ENCODE measurements at places on chromosomes 2 and 18.

DNA sequence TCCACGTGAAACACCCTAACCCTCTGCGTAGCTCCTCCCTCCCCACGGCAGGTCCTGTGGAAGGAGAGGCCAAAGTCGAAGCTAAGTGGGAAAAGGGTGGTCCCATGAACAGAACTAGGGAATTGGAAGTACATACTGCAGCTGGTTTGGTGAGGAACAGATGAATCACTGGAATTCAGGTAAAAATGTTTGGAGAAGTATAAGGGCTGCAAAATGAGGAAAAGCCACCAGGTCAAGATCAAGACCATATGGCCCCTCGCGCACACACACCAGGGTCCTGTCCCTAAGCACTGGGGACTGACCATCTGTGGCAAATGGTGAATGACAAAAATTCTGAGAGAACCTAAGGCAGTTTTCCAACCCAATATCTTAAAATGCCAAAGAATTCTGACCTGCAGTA, 3.1 kb downstream of the PARD6G start:
- no peak for DNase-seq

- DNase-seq = no peak
Measured at GRCh38 chr2:144889348-144889747, 369.4 kb upstream of the ZEB2 start.

- no peak for DNase-seq
Measured at GRCh38 chr18:35696307-35696706, 114.8 kb downstream of the GALNT1 start.

- DNase-seq = no peak
Measured at GRCh38 chr2:387980-388421, 100.1 kb upstream of the ALKAL2 start.

GRCh38 chr2:140880573-140880972, 1250.2 kb downstream of the LRP1B start:
- no peak for DNase-seq

DNA sequence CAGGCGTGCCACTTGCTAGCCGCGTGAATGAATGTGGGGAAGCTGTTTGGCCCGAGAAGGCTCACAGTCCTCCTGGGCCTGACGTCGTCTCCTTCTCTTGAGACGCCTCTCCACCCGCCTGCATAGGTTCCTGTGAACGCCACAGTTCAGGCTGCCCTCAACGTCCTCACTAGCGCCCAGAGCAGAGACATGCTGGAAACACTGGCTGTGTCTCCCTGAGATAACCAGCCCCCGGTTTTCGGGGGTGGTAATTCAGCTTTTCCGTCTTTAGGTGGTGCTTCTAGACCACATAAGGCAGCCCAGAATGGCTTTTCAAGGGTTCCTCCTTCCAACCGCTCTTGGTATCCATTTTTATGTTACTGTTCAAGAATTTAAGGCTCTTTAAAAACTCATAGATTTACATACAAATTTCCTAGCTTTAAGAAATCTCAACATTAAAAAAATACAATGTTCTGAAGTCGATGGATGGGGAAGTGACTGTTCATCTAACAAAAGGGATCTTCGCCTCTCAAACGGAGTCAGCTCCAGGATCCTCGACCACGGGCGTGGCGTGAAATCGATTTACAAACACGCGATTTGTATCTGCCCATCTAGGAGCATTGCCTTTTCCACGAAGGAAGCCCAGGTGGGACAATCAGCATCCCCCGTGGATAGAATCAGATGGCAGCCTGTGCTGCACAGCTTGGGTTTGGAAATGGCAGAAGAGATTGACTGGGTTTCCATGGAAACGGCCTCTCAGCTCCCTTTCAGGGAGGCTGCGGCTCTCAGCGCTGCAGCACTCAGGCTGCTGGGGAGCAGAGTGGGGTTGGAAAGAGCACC, 110.6 kb upstream of the PXDN start:
- no peak for DNase-seq

DNA sequence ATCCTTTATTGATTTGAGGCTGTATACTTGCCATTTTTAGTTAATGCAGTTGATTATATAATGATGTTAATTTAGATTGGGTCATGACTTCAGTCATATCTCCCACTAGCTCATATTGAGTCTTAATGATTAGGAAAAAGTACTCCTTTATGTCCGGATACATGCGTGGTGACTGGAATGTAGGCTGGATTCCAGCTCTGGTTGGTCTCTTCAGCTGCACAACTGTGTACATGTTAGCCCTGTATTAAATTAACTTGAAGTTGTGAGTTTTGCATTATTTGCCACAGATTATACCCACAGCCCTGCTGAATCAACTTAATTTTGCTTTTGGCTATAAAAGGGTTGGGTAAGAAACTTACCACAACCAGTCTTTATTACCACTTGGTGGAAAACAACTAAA, 22.5 kb downstream of the MOB4 start:
- DNase-seq = no peak

- DNase-seq = no peak
Measured at GRCh38 chr2:71516253-71516888, 63.0 kb downstream of the DYSF start.

GRCh38 chr2:75428646-75429443, 131.9 kb downstream of the EVA1A start:
- no peak for DNase-seq

DNA sequence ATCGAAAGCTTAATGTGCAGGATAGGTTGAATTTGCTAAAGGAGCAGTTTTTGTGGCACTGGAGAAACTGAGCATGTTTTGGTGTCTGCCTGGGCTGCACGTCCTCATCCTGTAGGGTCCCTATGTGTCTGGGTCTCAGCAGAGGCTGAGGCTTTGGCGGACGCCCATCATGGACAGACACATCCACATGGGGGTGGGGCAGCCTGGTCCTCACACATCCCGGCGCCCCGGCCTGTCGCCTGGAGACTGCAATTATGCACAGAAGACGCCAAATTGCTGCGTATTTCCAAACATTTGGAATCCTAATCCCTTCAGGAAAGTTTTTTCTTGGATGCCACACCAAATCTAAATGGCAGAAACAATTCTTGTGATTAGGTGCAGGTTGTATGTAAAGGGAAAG, 128.2 kb upstream of the TWIST2 start:
- no peak for DNase-seq

DNA sequence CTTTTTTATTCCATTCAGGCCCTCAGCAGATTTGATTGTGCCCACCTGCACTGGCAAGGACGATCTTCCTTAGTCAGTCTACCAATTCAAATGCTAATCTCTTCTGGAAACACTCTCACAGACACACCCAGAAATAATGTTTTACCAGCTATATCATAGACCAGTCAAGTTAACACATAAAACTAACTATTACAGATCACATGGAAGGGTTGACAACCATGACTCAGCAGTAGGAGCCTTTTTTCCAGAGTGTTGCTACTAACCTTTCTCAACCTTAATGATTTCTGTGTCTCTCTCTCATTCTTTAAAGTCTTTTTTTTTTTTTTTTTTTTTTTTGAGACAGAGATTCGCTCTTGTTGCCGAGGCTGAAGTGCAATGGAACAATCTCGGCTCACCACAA, 143.5 kb upstream of the MSH6 start:
- DNase-seq = no peak

DNA sequence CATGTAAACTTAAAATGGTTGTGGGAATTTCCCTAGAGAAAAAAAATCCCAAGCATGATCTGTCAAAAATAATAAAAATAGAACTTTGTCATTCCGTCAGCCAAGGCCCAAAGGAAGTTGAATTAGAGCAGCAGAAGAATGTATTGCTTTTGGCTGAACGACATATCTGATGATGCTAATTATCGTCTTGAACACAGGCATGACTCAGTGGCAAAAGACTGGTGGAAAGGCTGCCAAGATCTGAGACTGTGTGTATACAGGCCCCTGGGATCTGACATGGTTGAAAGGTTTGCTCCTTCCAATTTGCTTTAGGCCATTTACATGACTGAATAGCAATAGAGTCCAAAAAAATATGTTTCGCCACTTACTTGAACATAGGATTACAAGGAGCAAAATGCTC, 1057.1 kb upstream of the CRIM1 start:
- DNase-seq = no peak

GRCh38 chr2:238797537-238797936, 50.3 kb upstream of the TWIST2 start:
- DNase-seq = no peak

DNA sequence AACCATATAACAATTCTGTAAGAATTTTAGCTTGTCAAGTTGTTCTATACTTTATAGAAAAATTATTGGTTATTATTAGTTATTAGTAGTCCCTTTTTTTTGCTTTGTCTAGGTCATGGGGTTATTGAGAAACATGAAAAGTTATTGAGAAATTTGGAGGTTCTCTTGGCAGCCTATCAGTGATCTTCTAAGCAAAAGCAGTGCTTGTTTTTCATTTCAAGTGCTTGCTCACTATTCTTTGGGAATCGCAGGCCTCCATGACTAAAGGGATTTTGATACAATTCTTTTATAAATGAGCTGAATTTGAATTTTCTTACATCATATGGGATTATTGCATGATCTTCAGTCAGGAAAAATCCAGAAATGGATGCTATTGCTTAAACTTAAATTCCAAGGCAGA, 25.8 kb downstream of the PLEKHA3 start:
- DNase-seq = no peak

DNA sequence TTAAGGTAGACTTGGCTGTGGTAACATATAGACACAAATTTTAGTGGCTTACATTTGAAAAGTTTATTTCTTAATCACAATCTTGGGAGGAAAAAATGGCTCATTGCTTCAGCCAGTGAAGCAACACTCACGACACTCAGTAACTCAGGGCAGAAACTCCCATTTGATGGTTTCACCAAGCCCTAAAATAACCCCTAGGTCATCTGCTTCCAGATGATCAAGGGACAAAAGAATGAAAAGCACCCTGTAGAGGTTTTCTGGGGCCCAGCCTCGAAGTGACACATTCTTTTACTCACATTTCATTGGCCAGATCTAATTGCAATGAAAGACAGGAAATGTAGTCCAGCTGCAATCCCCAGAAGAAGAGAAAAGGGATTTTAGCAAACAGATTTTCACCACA, 275.9 kb downstream of the TMX3 start:
- DNase-seq = no peak

GRCh38 chr18:58615140-58616132, 13.5 kb downstream of the ALPK2 start:
- DNase-seq = no peak

- DNase-seq = no peak
Measured at GRCh38 chr2:121790276-121790956, 35.0 kb downstream of the TSN start.

DNA sequence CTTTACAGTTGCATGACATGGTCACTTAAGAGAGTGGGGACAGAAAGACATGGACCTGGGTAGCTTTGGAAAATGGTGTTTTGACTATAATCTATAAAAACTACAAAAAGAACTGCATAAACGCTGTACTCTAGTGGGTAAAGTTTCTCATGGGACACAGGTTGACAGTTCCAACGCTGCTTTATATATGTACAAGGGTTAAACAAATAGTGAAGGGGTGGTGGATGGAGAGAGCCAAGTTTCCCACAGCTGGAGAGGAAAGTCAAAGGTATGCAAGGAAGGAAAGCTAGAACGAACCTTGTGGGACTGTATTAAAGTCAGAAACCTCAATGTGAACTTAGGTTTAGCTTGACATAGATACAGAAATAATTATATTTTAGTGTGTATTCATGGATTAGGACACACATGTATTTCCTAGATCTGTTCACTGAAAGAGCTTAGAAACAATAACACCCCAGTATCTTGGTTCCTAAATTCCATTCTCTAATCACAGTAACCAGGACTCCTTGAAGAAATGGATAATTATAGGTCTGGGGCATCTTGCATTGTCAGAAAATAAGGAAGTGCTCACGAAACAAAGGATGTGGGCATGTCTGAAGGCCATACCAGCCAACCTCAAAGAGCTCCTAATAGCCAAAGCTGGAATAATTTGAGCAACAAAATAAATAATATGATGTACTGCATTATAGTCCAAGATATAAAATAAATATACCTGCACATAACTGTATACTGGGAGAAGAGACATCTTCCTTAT, 28.8 kb downstream of the TANC1 start:
- DNase-seq = no peak

- no peak for DNase-seq
Measured at GRCh38 chr2:1744446-1745170, at the start of gene PXDN. TSS of gene PXDN (minus strand) at chr2:1744515. CDS start at chr2:1744455, 60 bp downstream.

GRCh38 chr2:159774370-159774990, 23.5 kb downstream of the CD302 start:
- DNase-seq = no peak

DNA sequence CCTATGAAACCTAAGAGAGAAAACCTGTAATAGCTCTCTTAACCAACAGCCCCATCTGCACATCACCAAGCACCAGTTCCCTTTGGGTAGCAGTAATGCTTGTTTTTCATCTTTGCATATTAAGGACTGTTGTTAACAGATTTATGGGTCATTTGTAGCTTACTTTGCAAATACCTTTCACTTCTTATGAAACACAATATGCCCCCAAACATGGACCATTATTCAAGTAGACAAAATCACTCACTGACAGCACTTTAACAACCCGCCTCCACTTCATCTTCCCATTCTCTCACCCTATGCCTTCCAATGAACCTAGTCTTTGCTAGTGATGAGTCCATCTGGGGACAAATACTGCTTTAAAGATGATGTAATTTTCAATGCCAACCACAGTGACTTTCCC, 64.4 kb downstream of the GFPT1 start:
- no peak for DNase-seq

- no peak for DNase-seq
Measured at GRCh38 chr2:116879650-116880160, 934.8 kb upstream of the DDX18 start.

- no peak for DNase-seq
Measured at GRCh38 chr18:70188113-70188512, 17.4 kb downstream of the RTTN start.

- no peak for DNase-seq
Measured at GRCh38 chr2:69669666-69670065, 26.1 kb upstream of the AAK1 start.

DNA sequence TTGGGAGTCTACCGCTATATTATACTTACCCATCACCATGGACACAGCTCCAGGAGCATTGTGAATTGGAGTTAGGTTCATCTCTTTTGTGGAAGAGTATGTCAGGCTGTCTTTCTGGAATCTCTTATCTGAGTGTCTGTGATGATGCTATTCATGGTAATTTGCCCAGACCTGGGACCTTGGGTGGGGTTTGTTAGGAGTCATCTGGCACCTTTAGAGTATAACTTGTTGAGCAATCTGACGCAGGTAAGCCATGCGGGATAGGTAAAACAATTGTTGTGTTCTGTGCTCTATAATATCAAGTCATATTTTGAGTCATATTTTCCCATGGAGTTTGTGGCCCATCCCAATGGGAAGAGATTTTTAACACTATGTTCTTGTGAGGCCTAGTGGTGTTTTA, 49.7 kb upstream of the MAPRE2 start:
- no peak for DNase-seq

Data from HuH-7.5 (cell line).